ENCODE measurements at places on chromosomes 4 and X.

- no peak for DNase-seq
Measured at GRCh38 chr4:116926631-116927295, 158.6 kb downstream of the TRAM1L1 start.

DNA sequence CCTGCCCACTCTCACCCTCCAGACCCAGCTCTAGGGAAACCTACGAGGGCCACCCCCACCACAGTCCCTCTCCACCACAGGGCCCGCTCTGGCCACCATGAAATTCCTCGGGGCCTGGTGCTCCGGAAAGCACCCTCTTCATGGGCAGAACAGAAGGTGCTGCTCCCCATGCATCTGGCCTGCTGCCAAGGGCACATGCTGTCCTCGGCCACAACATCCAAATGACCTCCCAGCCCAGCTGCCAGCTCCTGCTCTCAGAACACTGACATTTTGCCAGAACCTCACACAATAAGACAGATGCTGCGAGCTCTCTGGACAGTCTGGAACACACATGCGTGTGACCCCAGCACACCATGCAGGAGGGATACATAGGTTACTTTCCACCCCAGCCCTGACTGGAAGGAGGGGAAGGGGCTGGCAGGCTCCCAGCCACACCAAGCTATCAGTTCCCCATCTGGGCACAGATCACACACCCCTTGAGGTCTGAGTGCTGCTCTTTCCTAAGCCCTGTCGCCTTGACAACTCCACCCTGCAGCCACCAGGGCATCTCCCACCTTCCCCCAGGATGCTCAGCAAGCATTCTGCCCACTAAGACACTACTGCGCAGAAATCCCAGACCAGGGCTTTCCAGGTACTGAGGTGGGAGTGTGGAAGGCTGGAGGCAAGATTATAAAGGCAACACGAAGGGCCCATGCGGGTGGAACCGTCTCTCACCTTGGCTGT is 5.8 kb downstream of the CCNQ start:
- DNase-seq: no peak

DNA sequence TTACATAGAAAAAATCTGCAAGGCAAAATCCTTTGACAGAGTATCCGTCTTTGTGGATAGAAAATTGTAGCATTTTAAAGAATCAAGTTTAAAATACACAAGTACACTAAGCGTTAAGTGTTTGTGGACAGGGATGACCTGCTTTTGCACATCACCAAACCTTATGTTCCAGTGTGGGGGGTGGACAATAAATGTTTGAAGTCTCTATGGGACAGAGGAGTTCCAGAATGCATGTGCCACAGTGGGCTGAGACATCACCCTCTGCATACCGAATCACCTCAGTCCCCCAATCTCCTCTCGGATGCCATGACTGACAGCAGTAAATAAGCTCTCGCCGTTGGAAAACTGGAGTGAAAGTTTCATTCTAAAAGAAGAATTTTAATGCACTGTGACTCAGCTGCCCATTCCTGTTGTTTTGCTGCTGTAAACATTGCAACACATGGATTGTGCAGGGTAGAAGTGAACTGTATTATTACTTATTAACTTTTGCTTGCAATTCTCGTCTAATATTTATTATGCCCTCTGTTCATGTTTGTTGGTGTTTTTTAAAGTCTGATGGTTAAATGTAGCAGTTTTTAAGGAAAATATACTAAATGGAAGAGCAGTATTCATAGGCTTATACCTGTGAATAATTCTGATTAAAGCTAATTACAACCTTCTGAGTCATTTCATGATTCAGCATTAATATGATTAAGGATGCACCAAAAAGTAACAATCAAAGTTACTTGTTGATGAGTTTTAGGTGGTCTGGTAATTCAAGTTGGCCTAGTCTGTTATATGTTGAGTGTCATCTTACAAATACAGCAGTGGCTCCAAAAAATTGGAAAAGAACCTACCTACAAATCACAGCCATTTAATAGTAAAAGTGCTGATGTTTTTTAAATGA is 24.0 kb downstream of the CDKN2AIP start:
- no peak for DNase-seq

DNA sequence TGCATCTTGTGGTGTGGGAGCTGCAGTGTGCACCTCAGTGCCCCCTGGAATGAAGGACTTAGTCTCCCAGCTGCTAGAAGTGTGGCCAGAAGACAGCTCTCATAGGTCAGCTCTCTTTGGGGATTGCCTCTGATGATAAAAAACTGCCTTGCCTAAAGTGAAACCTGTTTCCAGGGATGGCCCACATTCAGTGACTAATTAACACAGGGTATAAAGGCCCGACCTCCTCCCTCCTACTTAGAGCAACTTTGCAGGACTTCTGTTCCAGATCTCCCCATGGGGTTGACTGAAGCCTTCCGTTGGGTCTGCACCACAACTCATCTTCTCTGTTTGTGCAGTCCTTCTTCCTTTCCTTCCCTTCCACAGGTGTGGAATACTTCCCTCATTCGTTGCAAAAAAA is 53.2 kb downstream of the SPINK2 start:
- no peak for DNase-seq
